ENCODE measurements at places on chromosomes 1 and 21. TPM values are rescaled to one million over a fixed set of nuclear protein-coding genes. Genes with fewer than 3 reads are reported as not detected.

DNA sequence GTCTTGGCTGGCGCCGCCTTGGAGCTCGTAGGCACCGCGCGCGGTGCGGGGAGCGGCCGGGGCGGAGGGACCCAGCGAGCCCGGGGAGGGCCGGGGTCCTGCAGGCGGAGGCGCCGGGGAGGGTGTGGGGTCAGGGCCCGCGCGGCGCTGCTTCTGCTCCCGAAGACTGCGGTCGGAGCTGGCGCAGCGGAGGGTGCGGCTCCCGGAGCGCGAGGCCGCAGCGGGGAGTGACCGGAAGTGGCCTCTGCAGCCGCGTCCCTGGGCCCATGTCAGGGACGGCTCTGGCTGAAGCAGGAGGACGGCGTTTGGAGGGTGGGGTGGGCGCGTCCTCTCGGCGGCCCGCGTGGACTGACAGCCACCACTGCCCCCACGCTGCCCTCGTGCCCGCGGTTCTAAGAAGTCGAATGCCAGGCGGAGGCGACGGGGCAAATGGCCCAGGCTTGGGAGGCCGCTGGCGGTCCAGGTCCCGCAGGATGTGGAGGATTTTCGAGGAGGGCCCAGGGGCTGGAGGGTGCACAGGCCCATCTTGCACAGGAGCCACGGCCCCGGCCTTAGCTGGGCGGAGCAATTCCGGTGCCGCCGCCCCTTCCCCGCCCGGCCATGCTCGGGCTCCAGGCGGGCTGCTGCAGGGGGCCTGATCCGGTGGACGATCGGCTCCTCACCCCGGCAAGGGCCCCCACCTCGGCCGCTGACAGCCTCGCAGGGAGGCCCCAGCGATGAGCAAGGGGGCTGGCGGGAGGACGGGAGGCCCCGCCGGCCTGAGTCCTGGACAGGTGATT is 7.7 kb upstream of the ZNF669 start:
- no peak overlapping the region for H3K27ac ChIP-seq
- H3K4me3 ChIP-seq, result peak overlapping the region; percentile 76
- DNase-seq, result peak; percentile 67
- peaks cover 8% of the 10 kb centered on the region for H3K4me1 ChIP-seq
- peaks cover 30% of the 10 kb centered on the region for H3K36me3 ChIP-seq

- H3K4me3 ChIP-seq, result no peak overlapping the region
- peaks cover 10% of the 10 kb centered on the region for H3K36me3 ChIP-seq
- DNase-seq, result no peak
- H3K4me1 ChIP-seq, result peaks cover 5% of the 10 kb centered on the region
Measured at GRCh38 chr1:197103300-197103699, 36.2 kb upstream of the F13B start.

- H3K27ac ChIP-seq, result no peak overlapping the region
- no peaks in the 10 kb centered on the region for H3K4me1 ChIP-seq
- no peak overlapping the region for H3K4me3 ChIP-seq
- peaks cover 64% of the 10 kb centered on the region for H3K27me3 ChIP-seq
- H3K36me3 ChIP-seq, result no peaks in the 10 kb centered on the region
Measured at GRCh38 chr1:20301463-20302107, 10.9 kb downstream of the VWA5B1 start.

DNA sequence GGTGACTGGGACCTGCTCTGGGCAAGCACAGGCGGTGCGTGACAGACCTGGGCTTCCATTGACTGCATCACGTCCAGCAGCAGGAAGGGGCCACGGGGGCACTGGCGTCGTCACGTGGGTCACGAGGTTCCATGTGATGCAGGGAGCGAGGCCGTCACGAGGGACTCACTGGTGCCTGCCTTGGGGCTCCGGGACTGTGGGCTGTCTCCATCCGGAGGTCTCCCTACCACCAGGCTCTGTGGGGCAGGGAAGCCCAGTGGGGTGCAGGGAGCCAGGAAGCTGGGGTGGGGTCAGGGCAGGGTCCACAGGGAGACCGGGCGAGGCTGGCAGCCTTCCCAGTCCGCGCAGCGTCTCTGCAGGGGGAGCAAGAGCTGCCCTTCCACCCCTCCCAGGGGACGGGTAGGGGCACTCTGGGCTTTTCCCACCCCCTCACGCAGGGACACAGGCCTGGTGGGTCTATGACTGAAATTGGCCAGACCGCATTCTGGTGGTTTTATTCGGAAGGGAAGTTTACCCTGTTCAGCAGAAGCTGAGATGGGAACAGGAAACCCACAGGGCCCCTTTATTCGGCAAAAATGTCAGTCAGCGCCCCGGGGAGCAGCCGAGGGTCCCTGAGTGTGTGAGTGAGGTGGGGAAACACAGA is 416 bp upstream of the TNFRSF14 start:
- H3K27ac ChIP-seq, result peak overlapping the region; percentile 95
- peak; percentile 28 for DNase-seq
- peaks cover 8% of the 10 kb centered on the region for H3K4me1 ChIP-seq

DNA sequence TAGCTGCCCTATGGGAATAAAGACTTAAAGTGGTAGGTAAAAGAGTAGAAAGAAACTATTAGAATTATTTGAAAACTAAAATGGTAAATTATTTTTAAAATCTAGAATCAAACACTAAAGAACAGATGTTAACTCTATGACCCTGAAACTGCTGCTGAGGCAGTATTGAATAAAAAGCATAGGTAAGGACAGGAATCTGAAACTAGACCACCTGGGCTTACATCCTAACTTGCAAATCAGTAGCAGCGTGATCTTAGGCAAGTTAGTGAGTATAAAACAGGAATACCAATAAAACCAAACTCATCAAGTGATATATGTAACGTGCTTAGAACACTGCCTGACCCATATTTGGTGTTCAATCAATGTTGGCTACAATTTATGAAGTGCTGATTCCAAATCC is 257.9 kb downstream of the VAV3 start:
- no peaks in the 10 kb centered on the region for H3K4me1 ChIP-seq
- no peaks in the 10 kb centered on the region for H3K27me3 ChIP-seq
- no peaks in the 10 kb centered on the region for H3K36me3 ChIP-seq
- no peak overlapping the region for H3K4me3 ChIP-seq

DNA sequence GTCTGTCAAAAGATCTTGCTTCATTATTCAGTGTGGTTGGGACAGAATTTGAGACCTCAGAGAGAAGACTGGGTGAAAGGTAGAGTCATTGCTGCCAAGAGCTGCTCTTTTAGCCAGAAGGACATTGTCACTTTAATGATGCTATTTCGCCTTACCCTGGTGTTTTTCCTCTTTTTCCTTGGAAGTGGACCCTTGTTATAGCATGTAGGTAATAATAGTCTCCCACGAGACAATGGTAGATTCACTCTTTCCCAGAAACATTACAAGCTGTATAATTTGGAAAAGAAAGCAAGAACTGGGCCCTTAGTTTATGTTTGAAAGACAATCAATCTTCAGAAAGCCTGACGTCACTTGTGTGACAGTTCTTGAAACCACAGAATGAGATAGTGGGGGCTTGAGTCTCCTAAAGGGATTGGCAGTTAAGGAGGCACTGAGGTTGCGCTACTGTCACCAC is 3.8 kb downstream of the SERTAD4 start:
- H3K36me3 ChIP-seq, result peaks cover 42% of the 10 kb centered on the region
- no peak overlapping the region for H3K27ac ChIP-seq
- H3K27me3 ChIP-seq, result no peaks in the 10 kb centered on the region
- H3K4me1 ChIP-seq, result peaks cover 49% of the 10 kb centered on the region
- no peak overlapping the region for H3K4me3 ChIP-seq

DNA sequence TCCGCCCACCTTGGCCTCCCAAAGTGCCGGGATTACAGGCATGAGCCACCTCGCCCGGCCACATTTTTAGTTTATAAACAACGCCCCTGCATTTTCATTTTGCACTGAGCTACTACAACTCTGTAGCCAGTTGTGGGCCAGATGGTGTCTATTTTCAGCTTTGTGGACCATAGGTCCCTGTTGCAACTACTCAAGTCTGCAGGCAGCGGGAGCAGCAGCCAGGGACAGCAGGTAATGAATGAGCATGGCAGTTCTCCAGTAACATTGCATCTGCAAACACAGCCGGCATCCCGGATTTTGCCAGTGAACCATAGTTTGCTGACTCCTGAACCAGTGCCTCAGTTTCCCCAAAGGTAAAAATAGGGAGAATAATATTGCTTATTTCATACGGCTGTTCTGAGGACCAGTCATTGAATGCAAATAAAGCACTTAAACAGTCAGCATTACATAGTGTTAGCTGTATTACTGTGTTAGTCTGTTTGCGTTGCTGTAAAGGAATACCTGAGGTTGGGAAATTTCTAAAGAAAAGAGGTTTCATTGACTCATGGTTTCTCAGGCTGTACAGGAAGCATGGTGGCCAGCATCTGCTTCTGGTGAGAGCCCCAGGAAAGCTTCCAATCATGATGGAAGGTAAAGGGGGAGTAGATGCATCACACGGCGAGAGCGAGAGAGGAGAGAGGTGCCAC is 65.5 kb upstream of the SLC45A1 start:
- no peaks in the 10 kb centered on the region for H3K27me3 ChIP-seq
- no peak overlapping the region for H3K4me3 ChIP-seq
- peaks cover 5% of the 10 kb centered on the region for H3K4me1 ChIP-seq
- DNase-seq, result no peak
- H3K36me3 ChIP-seq, result peaks cover 4% of the 10 kb centered on the region

GRCh38 chr1:190551638-190552037 is 74.0 kb upstream of the BRINP3 start:
- H3K36me3 ChIP-seq, result no peaks in the 10 kb centered on the region
- no peaks in the 10 kb centered on the region for H3K27me3 ChIP-seq
- H3K4me3 ChIP-seq, result no peak overlapping the region
- DNase-seq, result no peak

DNA sequence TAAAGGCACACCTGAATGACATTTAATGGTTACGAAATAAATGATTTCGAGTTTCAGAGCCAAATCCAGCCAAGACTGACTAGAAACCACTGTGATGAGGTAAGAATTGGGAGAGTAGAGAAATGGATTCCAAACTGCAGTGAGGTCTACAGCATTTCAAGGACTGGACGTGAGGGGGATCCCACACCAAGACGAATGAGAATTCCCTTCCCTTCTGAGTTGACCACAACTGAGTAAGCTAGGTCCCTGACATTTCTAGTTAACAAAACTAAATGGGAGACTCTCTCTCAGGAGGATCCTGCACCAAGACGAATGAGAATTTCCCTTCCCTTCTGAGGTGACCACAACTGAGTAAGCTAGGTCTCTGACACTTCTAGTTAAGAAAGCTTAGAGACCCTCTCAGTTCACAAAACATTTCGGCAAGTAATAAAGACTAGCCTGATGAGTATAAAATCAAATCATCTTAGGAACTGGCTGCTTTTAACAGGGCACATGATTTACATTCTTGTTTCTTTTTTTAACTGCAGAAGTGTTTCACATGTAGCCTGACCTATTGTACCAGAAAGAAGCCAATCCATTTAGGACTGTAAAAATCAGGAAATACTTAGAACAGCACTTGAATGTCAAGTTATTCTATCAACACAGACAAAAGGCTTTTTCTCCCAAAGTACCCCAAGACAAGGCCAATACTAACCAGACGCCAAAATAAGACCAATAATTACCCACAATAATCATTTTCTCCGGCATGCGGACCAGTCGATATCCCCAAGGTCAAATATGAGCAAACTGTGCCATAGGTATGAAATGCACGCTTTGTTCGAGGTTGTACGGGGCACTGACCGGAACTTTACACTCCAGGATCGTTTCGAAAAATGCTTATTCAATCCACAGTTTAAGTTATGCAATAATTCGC is 1.4 kb upstream of the SPATA1 start:
- H3K27ac ChIP-seq, result peak overlapping the region; percentile 87
- no peaks in the 10 kb centered on the region for H3K27me3 ChIP-seq
- H3K36me3 ChIP-seq, result peaks cover 51% of the 10 kb centered on the region
- peaks cover 27% of the 10 kb centered on the region for H3K4me1 ChIP-seq
- H3K4me3 ChIP-seq, result peak overlapping the region; percentile 89

GRCh38 chr21:36321325-36322082 is 1.5 kb downstream of the MORC3 start:
- H3K27ac ChIP-seq, result peak overlapping the region; percentile 90
- peak overlapping the region; percentile 77 for H3K4me3 ChIP-seq
- peaks cover 47% of the 10 kb centered on the region for H3K36me3 ChIP-seq
- H3K4me1 ChIP-seq, result peaks cover 21% of the 10 kb centered on the region
- DNase-seq, result no peak

DNA sequence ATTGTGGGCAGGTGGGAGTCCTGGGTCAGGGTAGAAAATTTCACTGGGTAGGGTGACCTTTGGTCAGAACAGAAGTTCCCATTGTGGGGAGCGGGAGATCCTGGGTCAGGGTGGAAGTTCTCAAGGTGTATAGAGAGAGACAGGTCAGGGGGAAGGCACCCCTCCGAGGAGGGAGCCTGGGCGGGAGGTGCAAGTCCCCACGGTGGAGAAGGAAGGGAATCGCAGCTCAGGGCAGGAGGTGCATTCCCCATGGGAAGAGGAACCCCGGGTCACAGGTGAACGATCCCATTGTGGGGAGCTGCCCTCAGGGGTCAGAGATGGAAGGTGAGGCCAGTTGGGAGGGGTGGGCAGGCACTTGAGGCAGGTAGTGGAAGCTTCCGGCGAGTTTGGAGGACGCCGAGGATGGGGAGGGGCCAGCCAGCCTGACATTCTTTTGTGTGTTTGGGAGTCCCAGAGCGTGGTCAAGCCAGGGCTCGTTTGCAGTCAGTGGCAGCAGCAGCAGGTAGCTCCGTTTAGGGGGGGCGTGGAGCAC is 637 bp downstream of the LYPLA2 start:
- H3K4me3 ChIP-seq, result peak overlapping the region; percentile 99
- H3K4me1 ChIP-seq, result peaks cover 26% of the 10 kb centered on the region
- no peaks in the 10 kb centered on the region for H3K27me3 ChIP-seq
- no peak for DNase-seq
- H3K36me3 ChIP-seq, result peaks cover 89% of the 10 kb centered on the region

GRCh38 chr1:81671038-81671437 is 129.7 kb upstream of the ADGRL2 start:
- no peaks in the 10 kb centered on the region for H3K36me3 ChIP-seq
- no peak overlapping the region for H3K4me3 ChIP-seq
- no peaks in the 10 kb centered on the region for H3K27me3 ChIP-seq
- H3K27ac ChIP-seq, result no peak overlapping the region
- H3K4me1 ChIP-seq, result peaks cover 11% of the 10 kb centered on the region

GRCh38 chr1:153617663-153618062 is 1.5 kb upstream of the S100A14 start:
- peaks cover 46% of the 10 kb centered on the region for H3K4me1 ChIP-seq
- DNase-seq, result peak; percentile 83
- H3K36me3 ChIP-seq, result peaks cover 52% of the 10 kb centered on the region
- H3K4me3 ChIP-seq, result no peak overlapping the region
- H3K27ac ChIP-seq, result peak overlapping the region; percentile 87

GRCh38 chr1:200005165-200005564 is 22.3 kb upstream of the NR5A2 start:
- no peak for DNase-seq
- H3K4me3 ChIP-seq, result no peak overlapping the region
- H3K27ac ChIP-seq, result no peak overlapping the region
- H3K4me1 ChIP-seq, result no peaks in the 10 kb centered on the region

GRCh38 chr21:45017039-45017960 is 57.1 kb upstream of the ADARB1 start:
- H3K4me3 ChIP-seq, result no peak overlapping the region
- H3K4me1 ChIP-seq, result peaks cover 12% of the 10 kb centered on the region
- no peak for DNase-seq
- peaks cover 6% of the 10 kb centered on the region for H3K36me3 ChIP-seq
- no peak overlapping the region for H3K27ac ChIP-seq
- peaks cover 15% of the 10 kb centered on the region for H3K27me3 ChIP-seq

Gene CLCA4
- total RNA-seq, result not detected

Gene LEFTY2
- total RNA-seq, result not detected

Gene SH2D1B
- total RNA-seq, result not detected

Gene SLFNL1
- 0.52 TPM for total RNA-seq
